NCI-H345 (cell line): ENCODE measurements at places on chromosomes 6 and 20.

DNA sequence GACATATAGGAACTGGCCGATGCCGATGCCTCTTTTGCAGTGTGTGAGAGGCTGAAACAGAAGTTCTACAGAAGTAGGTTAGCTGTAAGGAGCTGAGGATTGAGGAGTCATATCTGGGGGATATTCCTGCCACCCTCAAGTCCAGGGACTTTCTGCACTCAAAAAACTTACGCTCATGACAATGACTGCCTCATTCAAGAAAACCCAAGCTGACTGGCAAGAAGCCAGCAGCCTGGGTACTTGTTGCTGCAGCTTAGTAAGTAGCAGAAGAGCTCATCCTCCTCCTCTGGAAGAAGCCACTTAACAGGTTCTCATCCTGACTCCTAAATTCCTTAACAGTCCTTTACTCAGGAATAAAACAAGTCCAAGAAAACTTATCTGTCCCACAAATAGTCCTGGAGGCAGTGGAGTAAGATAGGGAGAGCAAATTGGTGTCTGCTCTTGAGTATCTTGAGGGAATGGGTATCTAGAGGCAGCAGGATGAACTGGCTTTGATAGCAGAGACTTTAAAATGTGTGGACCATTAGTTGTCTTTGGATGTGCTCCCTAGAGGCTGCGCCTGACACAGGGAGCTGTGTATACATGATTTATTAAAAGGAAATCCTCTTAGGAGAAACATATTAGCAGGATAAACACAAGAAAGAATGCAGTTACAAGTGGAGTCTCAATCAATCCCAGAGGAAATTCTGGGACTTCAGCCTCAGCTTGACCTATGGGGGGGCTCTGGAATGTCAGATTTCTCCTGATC is 7.4 kb downstream of the CALHM5 start:
- DNase-seq = no peak

GRCh38 chr20:14673164-14673563 is 335.8 kb upstream of the FLRT3 start:
- no peak for DNase-seq

GRCh38 chr6:144190080-144190479 is 39.8 kb downstream of the STX11 start:
- DNase-seq = no peak

- DNase-seq = no peak
These were observed 100.7 kb downstream of the ANKRD60 start for GRCh38 chr20:58127701-58128111.

DNA sequence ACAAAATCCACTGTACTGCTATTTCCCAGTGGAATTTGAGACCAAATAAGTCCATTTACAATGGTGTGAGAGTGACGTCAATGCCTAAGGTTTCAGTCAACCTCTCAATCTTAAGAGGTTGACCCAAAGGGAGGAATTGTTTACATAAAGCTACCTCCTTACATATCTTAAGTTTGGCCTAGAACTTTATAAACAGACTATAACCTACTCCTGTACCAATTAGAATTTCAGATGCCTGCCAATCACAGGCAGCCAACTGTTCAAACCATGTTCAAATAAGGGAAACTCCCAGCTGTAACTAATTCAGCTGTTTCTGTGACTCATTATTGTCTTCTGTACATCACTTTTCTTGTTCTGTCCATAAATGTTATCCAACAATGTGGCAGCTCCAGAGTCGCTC is 14.5 kb downstream of the LGSN start:
- no peak for DNase-seq

- DNase-seq = no peak
These were observed 6.6 kb upstream of the NT5DC1 start for GRCh38 chr6:116094041-116094440.

DNA sequence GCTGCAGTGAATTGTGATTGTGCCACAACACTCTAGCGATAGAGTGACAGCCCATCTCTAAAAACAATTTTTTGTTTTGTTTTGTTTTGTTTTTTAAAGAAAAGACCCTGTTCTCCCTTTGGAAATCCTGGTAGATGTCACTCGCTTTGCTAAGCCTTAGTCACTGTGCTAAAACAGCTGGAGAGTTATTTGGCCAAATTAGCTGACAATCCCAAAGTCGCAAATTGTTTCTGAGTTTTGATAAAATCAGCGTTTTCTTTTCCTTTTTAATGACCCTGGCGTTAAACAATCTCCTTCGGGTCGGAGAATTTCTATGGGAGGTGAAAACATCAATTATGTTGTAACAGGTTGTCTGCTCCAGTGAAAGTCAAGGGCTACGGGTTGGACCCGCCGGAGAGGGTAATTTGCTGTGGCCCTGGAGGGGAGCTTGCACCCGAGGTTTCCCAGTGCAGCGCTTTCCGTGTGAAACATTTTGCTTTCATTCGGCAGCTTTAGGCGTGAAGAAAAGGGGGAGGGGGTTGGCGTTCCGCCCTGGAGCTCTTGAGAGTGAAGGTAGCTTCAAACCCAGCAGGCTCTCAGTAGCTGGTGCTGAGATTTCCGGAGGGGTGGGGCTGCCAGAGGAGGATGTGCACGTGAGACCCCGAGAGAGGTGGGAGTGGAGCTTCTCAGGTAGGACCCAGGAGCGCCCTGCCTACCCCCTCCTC is 296.6 kb downstream of the PHACTR1 start:
- peak; percentile 15 for DNase-seq

DNA sequence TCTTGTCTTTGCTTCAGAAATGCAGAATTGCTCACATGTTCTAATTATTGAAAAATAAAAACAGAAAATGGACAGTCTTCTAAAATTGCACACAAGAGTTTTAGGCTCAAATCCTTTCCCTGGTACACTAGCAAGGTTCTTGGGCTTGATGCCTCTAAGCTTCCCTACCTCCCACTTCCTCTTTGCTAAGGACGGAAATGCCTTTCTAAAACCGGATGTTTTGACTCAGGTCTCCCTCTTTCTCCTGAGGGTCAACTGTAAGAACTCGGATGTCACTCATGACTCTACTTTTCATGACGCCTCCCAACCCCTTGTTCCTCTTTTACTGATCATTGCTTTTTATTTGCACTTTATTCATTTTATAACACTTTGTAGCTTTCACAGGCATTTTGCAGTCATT is 613.5 kb downstream of the C6orf118 start:
- no peak for DNase-seq

DNA sequence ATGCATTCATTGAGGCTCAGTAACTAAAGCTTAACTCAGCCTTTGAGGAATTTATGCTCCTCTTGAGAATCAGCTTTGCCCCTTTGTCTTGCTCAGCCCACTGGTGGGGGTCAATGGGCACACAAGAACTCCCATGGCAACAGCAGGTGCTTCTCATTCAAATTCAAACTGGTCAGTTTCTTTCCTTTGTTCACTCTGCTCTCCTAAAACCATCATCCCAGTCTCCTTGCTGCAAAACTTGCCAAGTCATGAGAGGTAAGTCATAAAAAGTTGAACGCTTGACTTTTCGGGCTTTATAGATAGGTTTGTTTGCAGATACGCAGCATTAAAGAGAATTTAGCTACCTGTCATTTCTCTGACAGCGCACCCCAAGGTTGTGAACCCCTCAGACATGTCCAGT is 146.8 kb downstream of the TFAP2A start:
- no peak for DNase-seq

DNA sequence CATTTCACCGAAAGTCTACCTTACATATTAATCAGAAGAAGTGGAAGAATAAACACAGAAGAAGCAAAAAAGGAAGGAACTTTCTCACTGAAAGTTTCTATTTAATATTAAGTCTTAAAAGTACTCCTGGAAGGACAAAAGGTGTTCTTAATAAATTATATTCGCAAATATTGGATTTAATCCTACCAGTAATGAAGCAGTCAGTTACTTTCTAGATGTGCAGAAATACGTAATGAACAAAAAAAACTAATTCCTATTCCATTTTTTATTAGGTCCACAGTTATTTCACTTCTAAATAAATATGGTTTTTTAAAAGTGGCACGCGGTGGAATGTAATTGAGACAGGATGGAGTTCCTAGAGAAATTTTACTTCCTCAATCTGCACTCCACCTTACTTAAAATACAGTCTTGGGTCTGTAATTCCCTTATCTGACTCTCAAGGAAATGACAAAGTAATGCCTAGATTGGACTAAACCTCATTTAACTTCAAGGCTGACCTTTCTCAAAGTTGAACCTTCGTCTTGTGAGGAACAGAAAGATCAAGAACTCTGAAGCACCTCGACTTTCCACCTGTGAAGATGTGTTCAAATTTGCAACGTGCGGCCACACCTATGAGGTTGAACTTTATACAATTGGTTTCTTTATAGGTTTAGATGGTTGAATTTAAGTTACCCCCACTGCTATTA is 1.1 kb upstream of the TRAM2 start:
- DNase-seq = no peak

DNA sequence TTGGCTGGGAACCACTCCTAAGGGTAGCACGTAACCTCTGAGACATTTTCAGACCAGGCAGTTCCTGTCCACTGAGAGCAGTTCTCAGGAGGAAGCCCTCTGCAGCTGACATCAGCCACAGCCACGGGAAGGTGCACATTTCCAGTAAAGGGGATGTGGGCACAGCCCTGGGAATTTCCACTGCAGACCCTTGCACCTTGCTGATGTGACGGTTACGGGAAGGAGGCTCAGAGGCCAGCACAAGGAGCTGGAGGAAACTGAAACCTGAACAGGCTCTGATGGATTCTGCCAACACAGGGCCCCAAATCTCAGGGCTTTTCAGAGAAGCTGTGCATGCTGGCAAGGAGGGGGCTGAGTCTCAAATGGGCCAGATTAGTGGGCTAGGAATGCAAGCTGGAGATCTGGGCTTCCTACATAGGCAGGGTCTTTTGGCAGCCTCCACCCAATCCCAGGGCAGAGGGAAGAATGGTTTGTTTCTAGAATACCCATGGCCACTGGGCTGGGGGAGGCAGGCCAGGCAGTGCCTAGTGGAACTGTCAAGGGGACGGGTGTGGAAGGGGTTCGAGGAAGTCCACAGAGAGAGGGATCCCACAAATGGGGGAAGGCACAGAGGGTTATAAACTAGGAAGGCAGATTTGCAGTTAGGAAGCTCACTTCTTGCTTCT is 14.2 kb downstream of the EBF4 start:
- no peak for DNase-seq

- DNase-seq = no peak
These were observed 3.5 kb upstream of the SLC22A2 start for GRCh38 chr6:160261991-160262680.

DNA sequence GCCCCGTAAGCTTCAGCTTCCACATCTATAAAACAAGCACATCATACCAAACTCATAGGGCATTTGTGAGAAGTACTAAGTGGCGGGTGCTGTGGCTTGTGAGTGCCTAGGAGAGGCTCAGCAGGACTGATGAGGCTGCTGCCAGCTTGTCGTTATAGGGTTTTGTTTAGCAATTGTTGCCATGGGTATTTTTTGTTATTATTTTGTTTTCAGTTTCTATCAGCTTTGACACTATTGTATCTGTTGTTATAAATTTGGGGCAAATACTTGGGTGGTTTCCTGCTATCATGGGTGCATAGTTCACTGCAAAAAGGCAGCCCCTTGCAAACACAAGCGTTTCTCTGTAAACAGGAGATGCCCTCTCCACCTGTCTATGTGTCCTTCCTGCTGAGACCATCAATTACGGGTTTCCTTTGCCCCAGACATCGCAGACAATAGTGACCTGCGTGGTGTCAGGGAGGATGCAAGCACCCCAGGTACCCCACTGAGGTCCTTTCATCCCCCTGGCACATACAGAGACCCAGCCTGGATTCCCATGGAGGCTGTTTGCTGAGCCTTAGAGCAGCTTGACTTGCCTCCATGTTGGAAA is 3.1 kb upstream of the CCDC167 start:
- DNase-seq = peak; percentile 87

GRCh38 chr20:63217706-63218105 is 1.8 kb upstream of the YTHDF1 start:
- DNase-seq = peak; percentile 50

DNA sequence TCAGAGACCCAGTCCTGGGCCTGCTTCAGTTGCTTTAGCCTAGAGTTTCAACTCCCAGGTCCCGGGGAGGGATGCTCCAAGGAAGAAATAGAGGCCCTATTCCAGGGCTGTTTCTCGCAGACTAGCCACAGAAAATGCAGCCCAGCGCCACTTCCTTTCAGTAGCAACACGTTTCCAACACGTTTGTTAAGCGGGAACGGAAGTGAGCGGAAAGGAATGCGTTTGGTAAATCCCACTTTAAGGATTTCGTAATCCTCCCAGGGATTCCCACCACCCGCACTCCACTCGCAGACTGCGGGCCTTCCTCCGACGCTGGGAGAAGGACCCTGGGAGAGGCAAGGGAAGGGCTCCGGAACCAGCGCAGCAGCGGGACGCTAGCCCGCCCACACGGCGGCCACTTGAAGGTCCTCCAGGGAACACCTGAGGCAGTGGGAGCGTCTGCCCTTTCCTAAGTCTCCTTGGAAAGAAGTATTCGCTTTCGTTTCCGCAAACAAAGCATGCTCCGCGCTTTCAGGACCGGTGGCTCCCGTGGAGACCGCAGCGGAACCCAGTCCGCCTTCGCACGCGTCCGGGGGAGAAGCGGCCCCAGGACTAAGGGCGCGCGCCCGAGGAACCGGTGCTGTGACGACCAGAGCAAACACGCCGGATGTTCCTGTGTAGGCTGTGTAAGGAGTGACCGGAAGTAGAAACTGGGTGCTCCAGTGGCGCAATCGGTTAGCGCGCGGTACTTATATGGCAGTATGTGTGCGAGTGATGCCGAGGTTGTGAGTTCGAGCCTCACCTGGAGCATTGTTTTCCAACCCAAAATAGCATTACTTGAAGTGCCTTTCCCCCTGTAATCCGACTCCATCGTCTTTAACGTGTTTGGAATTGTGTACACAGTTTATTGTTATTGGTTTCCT is 227.6 kb upstream of the PRSS16 start:
- DNase-seq = peak; percentile 90

- peak; percentile 39 for DNase-seq
These were observed 250.9 kb upstream of the JAG1 start for GRCh38 chr20:10924644-10925201.

DNA sequence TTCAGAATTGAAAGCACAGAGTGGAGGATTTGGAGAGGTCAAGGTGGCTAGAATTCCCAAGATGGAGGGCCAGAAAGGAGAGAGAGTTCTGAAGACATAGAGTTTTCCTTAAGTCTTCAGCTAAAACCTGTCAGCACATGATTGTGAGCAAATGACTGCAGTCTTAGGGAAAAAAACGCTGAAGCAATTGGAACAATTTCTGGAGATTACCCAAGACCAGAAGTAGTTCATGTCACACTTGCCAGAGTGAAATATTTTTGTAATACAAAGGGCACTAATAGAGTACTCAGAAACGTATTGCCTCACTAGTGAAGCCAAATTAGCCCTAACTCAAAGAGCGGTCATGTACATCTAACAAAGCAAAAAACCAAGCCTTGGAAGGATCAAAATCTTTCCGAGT is 541.3 kb upstream of the MARCKS start:
- no peak for DNase-seq

GRCh38 chr20:45322952-45323383 is 14.9 kb upstream of the MATN4 start:
- DNase-seq = peak; percentile 22

DNA sequence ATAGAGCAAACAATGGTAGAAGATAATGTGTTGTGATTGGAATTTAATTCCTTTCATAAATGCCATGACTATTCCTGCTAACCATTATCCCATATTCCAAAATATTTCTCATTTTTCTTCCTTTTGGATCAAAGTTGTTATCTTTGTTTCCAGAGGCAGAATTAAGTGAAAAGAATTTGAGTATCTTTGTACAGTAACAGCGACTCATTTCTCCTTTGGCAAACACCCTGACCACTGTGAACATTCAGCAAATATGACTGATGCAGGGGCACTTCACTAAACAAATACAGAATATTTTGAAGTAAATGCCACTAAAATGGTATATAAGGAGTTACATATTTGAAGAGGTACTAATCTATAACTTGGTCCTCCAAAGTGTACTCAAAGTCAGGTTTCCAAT is 105.0 kb upstream of the LAMP5 start:
- DNase-seq = no peak
